A172 (cell line): ENCODE measurements at places on chromosomes 2 and 18.
A peak's percentile ranks its signal among the peaks of the same experiment; 100 is the strongest.

DNA sequence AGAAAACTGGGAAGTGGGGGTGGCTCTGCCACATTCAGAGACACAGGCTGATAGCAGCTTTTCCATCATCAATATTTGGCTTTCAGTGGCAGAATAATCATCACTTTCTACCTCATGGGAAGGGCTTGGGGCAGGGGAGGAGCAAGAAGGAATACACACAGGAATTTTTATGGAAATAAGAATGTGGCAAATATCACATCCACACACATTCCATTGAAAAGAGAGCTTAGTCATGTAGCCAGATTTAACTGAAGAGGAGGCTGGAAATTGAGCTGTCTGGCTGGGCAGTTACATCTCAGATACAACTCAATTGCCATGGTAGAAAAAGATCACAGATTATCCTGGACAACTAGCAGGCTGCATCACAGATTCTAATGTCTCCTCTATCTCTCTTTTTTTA, 1474.0 kb upstream of the ACVR2A start:
- peak; percentile 41 for DNase-seq

GRCh38 chr2:118046634-118047210, 32.9 kb upstream of the CCDC93 start:
- peak; percentile 46 for DNase-seq

DNA sequence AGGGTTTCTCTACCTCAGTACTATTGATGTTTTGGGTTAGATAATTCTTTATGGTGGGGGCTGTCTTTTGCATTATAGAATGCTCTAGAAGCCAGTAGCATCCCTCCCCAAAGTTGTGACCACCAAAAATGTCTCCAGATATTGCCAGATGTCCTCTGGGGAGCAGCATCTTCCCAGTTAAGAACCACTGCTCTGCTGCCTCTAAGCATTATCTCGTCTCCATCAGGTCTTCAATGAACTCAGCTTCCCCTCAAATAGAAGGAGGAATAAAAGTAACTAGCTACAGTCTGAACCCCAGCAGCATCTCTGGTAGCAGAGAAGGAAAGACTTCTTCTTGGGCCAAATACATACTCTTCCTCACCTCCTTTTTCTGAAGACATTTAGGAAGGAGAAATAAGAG, 244.1 kb downstream of the AGPS start:
- DNase-seq: no peak

- DNase-seq: no peak
Measured at GRCh38 chr2:196119926-196120325, 51.3 kb upstream of the DNAH7 start.

DNA sequence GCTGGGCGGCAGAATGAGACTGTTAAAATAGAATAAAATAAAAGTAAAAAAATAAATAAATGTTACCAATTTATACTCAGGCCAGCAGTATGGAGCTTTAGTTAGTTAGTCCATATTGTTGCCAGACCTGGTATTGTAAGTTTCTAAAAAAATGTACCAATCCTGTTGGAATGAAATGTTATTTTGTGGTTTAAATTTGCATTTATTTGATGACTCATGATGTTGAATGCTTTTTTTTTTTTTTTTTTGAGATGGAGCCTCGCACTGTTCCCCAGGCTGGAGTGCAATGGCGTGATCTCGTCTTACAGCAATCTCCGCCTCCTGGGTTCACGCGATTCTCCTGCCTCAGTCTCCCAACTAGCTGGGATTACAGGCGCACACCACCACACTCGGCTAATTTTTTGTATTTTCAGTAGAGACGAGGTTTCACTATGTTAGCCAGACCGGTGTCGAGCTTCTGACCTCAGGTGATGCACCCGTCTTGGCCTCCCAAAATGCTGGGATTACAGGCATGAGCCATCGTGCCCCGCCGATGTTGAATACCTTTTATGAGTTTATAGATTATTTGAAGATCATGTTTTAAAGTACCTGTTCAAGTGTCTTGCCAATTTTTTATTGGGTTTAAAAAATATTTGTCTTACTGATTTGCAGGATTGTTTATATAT, 5.7 kb upstream of the PTPRN start:
- peak; percentile 22 for DNase-seq

GRCh38 chr2:190759749-190760213, 110.9 kb downstream of the NAB1 start:
- DNase-seq: peak; percentile 88

- no peak for DNase-seq
Measured at GRCh38 chr2:218540015-218540414, 28.1 kb downstream of the USP37 start.

- no peak for DNase-seq
Measured at GRCh38 chr2:170224692-170225294, 46.8 kb downstream of the MYO3B start.
